ENCODE measurements at places on chromosomes 4 and X.

GRCh38 chr4:6840062-6840976 lies 57.8 kb downstream of the KIAA0232 start:
- no peak for DNase-seq

- DNase-seq = no peak
Observed at GRCh38 chr4:74391890-74392475, 27.0 kb downstream of the EREG start.

GRCh38 chrX:13547671-13548070 lies 21.7 kb upstream of the EGFL6 start:
- DNase-seq = no peak

DNA sequence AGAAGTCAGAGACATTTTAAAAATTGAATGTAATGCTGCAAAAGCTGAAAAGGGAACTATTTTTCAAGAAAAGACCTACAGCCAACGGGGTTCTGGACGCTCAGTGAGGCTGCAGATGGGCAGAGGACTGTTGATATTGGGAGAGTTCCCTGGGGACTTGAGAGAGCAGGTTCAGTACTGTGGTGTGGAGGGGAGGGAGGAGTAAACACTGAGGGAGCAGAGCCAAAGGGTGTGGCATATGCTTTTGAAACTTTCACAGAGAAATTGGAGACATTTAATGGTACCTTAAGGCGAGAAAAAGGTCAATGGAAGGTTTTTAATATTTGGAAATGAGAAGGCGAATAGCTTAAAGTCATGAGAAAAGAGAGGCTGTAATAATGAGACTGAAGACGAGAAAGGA lies 62.2 kb upstream of the GPM6A start:
- no peak for DNase-seq

DNA sequence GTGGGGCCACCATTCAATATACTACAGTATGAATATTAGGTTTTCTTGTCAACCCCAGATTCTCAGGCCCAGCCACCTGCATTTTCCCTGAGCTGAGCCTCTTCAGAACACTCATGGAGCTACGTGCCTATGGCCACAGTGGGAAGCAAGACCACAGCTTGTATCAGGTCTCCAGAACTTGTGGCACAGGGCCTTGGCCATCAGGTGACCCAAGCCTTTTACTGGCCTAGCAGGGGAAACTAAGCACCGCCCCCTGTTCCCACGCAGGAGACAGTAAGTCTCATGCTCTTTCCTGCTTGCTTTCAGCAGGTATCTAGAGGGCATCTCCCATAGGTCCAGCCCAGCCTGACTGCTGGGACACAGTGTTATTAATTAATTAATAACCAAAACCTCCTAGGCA lies 138.4 kb upstream of the MAMLD1 start:
- no peak for DNase-seq

DNA sequence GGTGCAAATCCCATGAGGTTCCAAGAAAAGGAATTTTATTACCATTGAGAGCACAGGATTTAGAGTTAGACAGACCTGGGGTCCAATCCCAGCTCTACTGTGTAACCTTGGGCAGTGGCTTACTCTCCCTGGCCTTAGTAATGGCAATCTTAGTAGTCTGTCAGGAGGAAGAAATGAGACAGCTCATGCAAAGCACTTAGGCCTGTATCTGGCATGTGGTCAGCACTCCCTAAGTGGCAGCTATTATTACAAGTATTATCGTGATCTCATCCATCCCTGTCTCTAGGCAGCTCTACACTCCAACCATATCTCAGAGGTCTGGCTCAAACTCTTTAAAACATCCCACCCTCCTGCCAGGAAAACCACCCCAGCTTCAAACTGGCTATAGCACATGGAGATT lies 129.6 kb upstream of the NALF2 start:
- DNase-seq = no peak

- no peak for DNase-seq
Observed at GRCh38 chr4:146310319-146311021, 96.1 kb downstream of the REELD1 start.

- DNase-seq = peak; percentile 39
Observed at GRCh38 chrX:100643956-100644860, at the start of gene SRPX2. SRPX2 (plus strand) TSS chrX:100644199; CDS start chrX:100646323, 2,124 bp downstream.

GRCh38 chr4:113317523-113317922 lies 268.1 kb downstream of the ANK2 start:
- DNase-seq = no peak

- no peak for DNase-seq
Observed at GRCh38 chr4:175106301-175106700, 188.1 kb downstream of the ADAM29 start.

- DNase-seq = no peak
Observed at GRCh38 chr4:39873823-39874222, 103.9 kb downstream of the PDS5A start.

GRCh38 chrX:126164689-126165400 lies 1.2 kb downstream of the DCAF12L2 start:
- no peak for DNase-seq

DNA sequence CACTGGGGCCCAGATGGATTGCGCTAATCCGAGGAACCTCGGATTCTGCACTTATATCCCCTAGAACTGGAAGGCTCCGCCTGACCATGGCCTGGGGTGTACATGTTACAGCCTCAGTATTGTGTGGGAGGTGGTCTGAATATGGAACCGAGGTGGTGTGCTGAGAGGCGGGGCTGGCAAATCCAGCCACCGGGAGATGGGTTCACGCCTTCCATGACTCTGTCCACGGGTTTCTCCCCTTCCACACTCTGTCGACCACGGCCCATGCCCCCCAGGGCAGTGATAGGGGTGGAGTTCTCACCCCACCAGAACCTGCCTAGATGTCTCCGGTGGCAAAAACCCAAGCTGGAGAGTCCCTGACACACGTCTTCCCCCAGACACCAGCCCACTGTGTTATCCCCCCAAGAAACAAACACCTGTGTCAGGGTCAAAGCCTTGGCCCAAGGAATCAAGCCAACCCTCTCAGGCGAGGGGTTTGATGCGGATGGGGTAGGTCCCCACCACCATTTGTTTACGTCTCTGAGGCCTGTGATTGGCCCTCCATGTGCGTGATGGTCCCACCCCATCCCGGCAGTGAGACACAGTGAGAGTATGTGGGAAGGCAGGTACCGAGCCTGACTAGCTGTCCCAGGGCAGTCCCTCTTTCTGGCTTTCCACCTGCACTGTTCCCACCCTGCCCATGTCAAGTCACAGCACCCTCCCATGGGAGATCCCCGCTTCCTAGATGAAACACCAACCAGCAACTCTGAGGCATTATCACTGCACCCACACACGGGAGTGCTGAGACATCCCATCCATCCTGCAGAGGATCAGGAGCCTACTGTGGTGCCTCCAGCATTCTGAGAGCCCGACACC lies 6.6 kb upstream of the LOC101059915 start:
- no peak for DNase-seq

DNA sequence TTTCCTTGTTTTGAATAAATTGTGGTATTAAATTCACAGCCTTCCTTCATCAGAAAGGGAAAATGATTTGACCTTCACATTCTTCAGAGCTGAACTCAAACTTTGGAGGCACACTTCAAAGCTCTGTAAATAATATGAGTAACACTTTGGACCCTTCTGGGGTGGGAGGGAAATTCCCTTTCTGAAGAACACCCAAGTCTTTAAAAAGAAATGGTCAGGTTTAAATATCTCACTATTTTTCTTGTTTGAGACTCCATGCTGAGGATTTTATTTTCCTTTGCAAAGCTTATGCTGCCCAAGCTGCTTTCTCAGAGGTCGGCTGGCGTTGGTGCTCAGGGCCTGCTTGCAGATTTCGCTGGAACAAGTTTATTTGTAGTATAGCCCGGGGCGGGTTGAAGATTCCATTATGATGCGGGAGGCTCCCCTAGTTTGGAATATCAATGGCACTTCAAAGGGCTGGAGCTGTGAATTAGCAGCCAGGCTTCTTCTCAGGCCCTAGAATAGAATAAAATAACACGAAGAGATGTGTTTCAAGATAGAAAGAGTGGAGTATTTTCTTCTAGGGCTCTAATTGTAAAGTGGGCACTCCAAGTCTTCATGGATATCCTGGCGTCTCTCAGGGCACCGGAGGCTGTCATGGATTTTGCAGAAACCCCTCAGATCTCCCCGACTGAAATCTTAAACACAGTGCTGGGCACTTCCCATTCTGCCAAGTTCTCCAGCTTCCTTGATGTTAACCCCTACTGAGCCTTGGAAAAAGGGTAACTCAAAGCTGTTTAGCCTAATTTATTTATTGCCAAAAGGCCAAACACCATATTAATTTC lies 315.6 kb downstream of the GPAT3 start:
- DNase-seq = peak; percentile 88

GRCh38 chrX:68652326-68653170 lies 5.1 kb downstream of the STARD8 start:
- no peak for DNase-seq

Measured in ELF-1 (cell line).